ENCODE measurements at places on chromosomes 4 and X.

GRCh38 chrX:137198040-137198439 is 164.2 kb upstream of the GPR101 start:
- DNase-seq: no peak

- no peak for DNase-seq
These were observed 18.8 kb downstream of the PABPC1L2B start for GRCh38 chrX:73021361-73022092.

GRCh38 chr4:139872274-139872673 is 206.7 kb downstream of the MGST2 start:
- DNase-seq: no peak

DNA sequence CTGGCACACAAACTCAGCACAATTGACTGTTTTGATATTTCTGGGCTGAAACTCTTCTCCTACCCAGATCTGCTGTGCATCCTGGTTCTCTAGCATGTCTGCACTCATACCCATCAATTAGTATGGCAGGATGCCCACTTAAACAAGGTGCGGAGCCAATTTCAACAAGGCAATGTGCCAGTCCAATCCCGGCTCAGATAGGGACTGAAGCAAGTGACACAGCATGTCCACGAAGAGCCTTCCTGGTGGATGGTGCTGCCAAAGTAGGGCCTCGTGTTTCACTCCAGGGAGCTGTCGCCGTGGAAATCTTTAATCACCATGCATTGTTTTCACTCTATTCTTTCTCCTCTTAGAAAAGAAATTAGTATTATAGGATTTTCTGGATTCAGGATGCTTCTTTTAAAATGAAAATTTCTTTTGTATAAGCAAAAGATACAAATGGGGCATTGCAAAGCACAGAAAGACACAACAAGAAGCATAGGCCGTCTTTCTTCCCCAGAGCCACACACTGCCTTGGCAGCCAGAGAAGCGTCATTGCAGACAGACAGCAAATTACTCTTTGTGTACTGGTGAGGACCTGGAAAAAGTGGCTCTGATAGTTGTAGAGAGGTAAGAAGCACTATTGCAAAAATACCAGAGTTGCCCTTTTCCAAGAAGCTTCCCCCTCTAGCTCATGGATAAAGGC is 40.6 kb upstream of the LSM6 start:
- no peak for DNase-seq

DNA sequence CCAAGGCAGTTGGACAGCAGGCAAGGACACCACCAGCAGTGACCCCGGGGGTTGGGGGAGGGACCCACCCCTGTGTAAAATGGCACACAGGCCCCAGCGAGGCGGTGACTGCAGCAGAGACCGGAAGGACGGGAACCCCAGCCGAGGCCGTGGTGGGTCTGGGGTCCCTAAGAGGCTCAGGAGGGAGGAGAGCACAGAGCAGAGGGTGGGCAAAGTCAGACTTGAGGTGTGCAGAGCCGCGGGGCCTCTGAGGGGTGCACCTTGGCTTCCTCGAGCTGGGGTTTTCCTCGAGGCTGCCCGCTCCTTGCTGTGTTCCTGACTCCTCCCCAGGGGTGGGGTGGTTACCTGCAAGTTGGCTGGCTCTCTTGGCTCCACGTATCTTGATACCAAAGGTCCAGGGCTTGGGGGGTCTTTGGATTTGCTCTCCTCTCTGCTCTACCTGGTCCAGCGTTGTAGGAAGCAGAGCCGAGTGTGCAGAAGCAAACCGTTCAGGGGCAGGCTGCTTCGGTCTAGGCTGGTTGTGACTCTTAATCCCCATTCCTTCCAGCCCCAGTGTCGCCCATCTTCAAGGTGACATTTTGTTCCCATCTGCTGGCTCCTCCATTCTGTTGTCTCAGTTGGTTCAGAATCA is 37.9 kb upstream of the SORCS2 start:
- no peak for DNase-seq

- no peak for DNase-seq
These were observed 60.4 kb downstream of the CNOT6L start for GRCh38 chr4:77758804-77759203.

GRCh38 chr4:138049355-138049754 is 192.8 kb downstream of the SLC7A11 start:
- DNase-seq: no peak

GRCh38 chrX:42176789-42177188 is 253.4 kb upstream of the CASK start:
- no peak for DNase-seq

DNA sequence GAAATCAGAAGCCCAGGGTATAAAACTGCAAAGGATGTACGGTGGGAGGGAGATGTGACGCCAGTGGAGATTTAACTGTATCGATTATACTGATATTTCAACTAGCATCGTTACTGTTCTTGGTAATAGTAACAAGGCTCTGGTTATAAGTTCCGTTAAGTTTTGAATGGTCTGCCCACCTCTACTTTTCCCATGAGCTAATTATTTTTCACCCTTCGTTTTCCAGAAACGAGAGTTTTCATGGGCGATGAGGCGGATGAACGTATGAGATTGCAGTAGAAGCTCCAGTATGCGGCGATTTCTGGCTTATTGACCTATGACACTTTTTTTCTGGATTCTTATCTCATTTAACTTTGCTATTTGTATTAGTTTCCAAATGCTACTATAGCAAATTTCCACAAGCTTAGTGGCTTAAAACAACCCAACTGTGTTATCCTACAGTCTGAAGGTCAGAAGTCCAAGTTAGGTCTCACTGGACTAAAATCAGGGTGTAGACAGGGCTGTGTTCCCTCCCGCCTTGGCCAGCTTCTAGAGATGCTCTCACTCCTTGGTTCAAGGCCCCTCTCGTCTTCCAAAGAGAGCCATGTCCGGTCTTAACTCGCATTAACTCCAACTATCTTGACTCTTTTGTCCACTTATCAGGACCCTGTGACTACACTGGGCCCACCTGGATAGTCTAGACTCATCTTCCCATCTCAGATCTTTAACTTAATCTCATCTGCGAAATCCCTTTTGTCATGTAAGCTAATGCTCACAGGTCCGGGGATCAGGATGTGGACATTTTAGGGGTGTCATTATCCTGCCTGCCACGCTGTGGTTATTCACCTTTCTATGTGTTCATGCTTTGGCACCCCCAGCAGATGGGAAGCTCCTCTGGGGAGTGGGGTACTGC is 122.5 kb downstream of the IRF2 start:
- no peak for DNase-seq

GRCh38 chrX:126395909-126396308 is 156.7 kb downstream of the DCAF12L1 start:
- no peak for DNase-seq

DNA sequence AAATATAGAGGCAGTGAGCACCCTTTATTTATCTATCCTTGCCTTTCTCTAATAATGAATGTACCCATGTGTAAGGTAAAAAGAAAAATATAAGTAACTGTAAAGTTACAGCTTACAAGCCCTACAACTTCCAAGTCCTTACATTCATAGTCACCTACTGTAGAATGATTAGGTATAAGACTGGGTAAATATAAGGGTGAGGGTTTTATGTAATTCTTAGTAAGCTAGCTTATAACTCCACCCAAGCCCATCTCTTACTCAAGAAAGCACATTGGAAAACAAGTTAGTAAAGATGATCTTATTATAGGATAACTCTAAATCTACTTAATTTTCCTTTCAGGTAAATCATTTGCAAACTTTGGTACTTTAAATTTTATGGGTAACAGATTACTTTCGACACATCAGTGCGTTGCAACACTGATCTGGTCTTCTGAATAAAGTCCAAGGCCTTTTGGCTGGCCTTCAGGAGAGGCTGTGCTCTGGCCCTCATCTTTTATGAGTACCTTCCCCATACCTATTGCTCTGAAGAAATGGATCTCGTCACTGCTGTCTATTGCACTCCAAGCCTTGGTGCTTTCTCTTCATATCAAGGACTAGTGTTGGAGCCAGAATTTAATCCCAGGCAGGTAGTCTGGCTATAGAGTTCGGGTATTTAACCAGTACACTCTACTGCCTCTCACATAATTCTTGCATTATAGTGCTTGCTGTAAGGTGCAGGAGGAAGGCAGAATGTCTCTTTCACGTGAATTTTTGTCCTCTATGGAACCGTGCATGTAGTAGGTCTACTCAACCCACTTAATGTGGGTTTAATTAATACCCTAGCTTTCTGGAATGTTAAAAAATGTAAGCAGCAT is 443.6 kb upstream of the AR start:
- no peak for DNase-seq

GRCh38 chr4:127126718-127127117 is 506.0 kb upstream of the INTU start:
- DNase-seq: no peak

DNA sequence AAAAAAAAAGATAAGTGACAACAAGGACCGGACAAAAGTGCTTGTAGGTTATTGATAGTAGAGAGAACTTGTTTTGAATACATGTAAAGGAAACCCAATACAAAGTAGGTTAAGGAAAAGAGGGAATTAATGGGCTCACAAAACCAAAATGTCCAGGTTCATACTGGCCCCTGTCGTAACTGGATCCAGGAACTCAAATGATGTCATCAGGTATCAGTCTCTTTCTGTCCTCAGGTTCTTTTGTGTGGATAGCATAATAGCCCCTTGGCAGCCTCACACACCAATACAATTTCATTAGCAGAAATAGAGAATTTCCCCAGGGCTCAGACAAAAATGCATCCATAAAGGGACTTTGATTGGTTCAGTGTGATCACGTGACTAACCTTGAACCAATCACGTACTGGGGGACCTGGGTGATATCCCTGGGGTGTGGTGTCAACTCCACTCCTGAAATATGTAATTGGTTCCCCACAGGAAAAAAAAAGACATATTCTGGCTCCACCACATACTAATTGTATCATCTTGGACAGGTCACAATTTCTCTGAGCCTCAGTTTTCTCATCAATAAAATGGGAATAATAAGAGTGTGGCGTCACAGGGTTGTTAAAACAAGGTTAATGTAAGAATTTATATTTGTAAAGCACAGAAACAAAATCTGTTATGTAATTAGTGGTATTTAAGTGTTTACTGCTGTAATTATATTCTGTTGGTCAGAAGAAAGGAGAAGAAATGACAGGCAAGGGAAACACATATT is 174.8 kb downstream of the PDGFRA start:
- DNase-seq: no peak

GRCh38 chrX:46782034-46782433 is 23.1 kb upstream of the SLC9A7 start:
- DNase-seq: no peak

DNA sequence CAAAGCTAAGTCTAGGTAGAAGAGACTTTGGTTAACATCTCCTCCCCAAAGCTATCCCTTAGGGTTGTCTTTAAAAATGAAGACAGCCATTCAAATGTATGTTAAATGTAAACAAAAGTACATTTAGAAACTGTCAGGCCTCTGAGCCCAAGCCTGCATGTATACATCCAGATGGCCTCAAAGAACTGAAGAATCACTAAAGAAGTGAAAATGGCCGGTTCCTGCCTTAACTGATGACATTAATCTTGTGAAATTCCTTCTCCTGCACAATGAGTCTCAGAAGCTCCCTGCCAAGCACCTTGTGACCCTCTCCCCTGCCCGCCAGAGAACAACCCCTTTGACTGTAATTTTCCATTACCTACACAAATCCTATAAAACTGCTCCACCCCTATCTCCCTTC is 377.9 kb downstream of the FAM133A start:
- no peak for DNase-seq

DNA sequence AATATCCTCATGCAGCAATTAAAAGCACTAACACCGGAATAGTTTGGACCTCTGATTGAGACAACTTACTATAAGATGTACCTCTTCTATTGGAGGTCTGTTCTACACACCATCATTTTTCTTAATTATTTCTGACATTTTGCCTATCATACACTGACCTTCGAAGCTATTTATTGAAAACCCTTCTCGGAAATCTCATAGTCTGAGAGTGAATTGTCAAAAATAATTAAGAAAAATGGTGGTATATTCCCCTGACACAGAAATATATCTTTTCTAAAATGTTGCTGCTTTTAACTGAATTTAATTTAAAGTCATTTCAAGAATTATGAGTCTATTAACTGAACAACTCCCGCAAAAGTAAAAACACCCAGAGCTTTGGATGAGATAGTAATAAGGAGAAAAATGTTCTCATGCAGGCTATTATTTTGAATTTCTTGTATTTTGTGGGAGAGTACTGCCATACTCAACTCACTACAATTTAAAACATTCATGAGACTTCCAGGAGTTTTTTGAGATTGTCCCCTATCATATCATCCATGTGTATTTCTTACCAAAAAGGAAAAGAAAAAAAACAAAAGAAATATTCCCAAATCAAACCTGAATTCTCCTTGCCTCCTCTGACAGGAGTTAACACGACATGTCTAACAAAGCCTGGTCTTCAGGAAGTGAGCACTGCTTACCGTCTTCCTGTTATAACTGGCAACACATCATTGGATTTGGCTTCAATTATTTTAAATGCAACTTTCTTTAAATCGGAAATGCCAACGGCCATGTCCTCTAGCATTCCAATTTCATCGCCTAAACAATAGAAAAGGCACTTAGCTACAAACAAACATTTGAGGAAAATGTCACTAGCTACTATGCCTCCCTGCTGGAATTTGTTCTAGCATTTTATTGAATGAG is 485.3 kb downstream of the IL15 start:
- DNase-seq: no peak

- DNase-seq: no peak
These were observed 37.6 kb downstream of the PHKA1 start for GRCh38 chrX:72676465-72676864.

- DNase-seq: no peak
These were observed 126.6 kb upstream of the SLC4A4 start for GRCh38 chr4:71212216-71212615.

DNA sequence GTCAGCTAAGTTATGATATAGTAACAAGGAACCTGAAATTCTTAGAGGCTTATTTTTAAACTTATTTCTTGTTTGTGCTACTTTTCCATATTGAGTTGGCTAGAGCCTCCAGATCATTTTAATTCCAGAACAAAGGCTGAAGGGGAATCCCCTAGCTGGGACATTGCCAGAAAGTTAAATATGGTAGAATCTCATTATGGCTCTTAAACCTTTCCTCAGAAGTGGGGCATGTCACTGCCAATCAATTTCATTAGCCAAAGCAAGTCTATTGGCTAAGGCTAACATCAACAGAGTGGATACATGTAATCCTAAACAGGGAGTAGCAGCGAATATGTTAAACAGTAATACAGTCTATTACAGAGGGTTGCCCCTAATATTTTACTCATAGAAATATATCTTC is 47.0 kb downstream of the FTHL17 start:
- DNase-seq: no peak

- DNase-seq: no peak
These were observed 24.3 kb upstream of the TEX13C start for GRCh38 chrX:125295337-125295736.

GRCh38 chr4:8383451-8384160 is 56.9 kb downstream of the ACOX3 start:
- no peak for DNase-seq

GRCh38 chrX:70970482-70970995 is 39.6 kb upstream of the SLC7A3 start:
- DNase-seq: no peak

DNA sequence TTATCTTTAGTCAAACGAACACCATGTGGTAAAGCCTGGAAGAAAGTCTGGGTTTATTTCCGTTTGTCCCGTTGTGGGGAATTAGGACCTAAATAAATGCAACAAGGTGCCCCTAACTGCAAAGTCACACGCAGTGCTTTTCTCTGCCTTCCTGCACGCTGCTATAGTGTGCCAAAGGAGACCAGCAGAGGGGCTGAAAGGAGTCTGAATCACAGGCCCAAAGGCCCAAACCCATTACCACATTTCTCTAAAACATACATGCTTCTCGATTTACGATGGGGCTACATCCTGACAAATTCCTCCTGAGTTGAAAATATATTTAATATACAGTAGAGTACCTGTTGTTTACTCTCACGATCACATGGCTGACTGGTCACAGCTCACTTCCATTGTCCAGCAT is 4.5 kb downstream of the VEGFC start:
- DNase-seq: no peak
